ENCODE measurements at places on chromosomes 1 and 21. TPM values are rescaled to one million over a fixed set of nuclear protein-coding genes. Genes with fewer than 3 reads are reported as not detected.
A peak's percentile ranks its signal among the peaks of the same experiment; 100 is the strongest.

BMP8A gene
- total RNA-seq, result 2.9 TPM

SLC9C2 gene
- not detected for total RNA-seq

DNA sequence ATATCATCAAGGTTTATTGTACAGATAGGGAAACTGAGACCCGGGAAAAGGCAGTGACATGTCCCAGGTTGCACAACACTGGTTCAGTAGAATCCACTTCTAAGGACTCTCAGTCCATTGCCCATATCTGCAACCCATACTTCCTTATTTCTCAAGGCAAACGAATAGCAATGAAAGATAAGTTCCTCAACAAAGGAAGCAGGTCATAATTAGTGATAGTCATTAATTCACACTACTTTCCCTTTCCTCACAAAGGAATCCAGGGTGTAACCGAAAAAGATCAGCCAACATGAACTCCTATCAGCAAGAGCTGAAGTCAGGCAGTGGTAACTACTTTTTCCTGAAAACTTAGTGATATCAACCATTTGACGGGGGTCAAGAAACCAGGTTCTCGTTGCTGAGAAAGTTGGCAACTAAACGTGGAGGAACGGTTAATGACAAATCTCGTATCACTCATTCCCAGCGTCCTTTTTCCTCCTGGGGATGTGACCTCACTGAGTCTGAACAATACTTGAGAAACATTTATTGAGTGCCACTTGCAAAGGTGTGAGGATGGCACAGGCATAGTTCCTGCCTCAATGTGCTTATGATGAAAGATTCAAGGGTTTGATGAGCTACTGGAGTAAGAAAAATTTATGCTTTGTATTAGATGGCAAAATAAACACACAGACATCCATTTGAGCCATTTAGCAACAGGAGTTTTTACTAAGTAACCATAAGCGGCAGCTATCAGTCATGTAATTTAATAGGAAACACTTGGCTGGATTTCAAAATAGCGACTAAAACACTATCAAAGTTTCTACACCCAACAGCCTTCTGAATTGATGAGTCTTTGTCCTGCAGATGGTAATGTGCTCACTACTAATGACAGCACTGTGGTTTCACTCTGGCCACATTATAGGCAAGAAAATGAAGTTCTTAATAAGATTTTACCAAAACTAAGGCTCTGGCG is 82.3 kb downstream of the PLPP3 start:
- no peak overlapping the region for H3K27ac ChIP-seq
- H3K27me3 ChIP-seq, result no peaks in the 10 kb centered on the region
- H3K4me3 ChIP-seq, result no peak overlapping the region
- peak; percentile 65 for DNase-seq
- peaks cover 46% of the 10 kb centered on the region for H3K36me3 ChIP-seq

DNA sequence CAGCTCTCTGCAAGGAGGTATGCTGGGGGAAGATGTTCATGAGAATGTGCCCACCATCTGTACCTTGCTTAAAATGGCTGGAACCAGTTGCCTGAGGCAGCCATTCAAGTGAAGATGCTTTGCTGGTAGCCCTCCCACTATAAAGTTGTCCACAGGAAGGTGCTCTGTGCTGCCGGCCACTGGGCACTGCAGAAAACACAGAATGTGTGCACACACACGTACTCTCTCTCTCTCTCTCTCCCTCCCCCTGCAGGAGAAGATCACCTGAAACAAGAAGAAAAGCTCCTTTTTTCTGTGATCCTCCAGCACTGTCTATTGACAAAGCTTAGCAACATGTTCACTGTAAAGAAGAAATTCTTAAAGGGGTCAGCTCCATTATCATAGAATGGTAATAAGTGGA is 134.8 kb downstream of the PIGK start:
- H3K4me3 ChIP-seq, result no peak overlapping the region
- DNase-seq, result no peak
- H3K27me3 ChIP-seq, result no peaks in the 10 kb centered on the region
- H3K4me1 ChIP-seq, result no peaks in the 10 kb centered on the region
- no peak overlapping the region for H3K27ac ChIP-seq

MR1 gene
- 12.8 TPM for total RNA-seq

GRCh38 chr21:32884062-32884461 is 112.5 kb upstream of the PAXBP1 start:
- no peaks in the 10 kb centered on the region for H3K4me1 ChIP-seq
- no peak overlapping the region for H3K27ac ChIP-seq
- no peaks in the 10 kb centered on the region for H3K27me3 ChIP-seq
- DNase-seq, result no peak

USH2A gene
- total RNA-seq, result under 0.01 TPM

GRCh38 chr1:156860113-156860627 is 495 bp upstream of the NTRK1 start:
- no peaks in the 10 kb centered on the region for H3K36me3 ChIP-seq
- peaks cover 29% of the 10 kb centered on the region for H3K4me1 ChIP-seq
- H3K27ac ChIP-seq, result peak overlapping the region; percentile 62
- DNase-seq, result no peak

- H3K36me3 ChIP-seq, result no peaks in the 10 kb centered on the region
- no peak overlapping the region for H3K4me3 ChIP-seq
- DNase-seq, result no peak
- no peaks in the 10 kb centered on the region for H3K27me3 ChIP-seq
- peaks cover 51% of the 10 kb centered on the region for H3K4me1 ChIP-seq
- H3K27ac ChIP-seq, result peak overlapping the region; percentile 76
Observed at GRCh38 chr1:15417059-15417934, 7.6 kb downstream of the EFHD2 start.

DNA sequence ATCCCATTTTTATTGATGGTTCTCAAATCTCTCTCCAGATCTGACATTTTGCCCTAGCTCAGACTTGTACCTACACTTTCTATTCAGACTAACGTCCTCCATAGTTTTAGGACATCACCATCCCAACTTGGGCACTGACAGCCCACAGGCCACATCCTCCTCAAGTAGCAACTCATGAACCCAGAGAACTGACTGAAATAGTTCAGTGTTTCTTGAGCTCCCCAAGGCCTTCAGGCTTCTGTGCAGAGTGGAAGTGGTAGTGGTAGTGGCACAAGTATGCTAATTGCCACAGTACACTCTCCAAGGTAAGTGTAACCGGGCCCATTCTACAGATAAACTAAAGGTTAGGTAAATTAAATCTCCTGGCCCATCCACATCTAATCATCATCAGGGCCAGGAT is 112.6 kb downstream of the SLC45A1 start:
- H3K36me3 ChIP-seq, result no peaks in the 10 kb centered on the region
- H3K27me3 ChIP-seq, result no peaks in the 10 kb centered on the region
- no peak for DNase-seq
- H3K4me3 ChIP-seq, result no peak overlapping the region
- peaks cover 13% of the 10 kb centered on the region for H3K4me1 ChIP-seq
- no peak overlapping the region for H3K27ac ChIP-seq

RNU1-3 gene
- total RNA-seq, result 19,908 TPM

ACTN2 gene
- total RNA-seq, result 1.5 TPM

DNA sequence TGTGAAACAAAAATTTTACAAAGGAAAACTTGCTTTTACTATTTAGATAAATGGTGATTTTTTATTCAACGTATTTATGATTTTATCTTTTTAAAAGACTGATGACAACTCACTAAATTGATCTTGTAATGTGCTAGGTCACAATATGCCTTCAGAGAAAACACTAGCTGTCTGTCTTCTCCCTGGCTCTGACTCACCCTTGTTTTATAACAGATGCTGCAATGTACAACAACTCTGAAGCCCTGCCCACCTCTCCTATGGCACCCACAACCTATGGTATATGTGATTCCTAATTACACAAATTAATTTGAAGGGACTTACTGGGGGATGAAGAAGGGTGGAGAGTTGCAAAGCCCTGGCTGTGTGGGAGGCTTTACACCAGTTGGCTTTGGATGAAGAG is 24.7 kb upstream of the HSD17B7 start:
- no peak overlapping the region for H3K27ac ChIP-seq
- no peak overlapping the region for H3K4me3 ChIP-seq
- no peaks in the 10 kb centered on the region for H3K4me1 ChIP-seq
- H3K36me3 ChIP-seq, result no peaks in the 10 kb centered on the region
- H3K27me3 ChIP-seq, result no peaks in the 10 kb centered on the region

DNA sequence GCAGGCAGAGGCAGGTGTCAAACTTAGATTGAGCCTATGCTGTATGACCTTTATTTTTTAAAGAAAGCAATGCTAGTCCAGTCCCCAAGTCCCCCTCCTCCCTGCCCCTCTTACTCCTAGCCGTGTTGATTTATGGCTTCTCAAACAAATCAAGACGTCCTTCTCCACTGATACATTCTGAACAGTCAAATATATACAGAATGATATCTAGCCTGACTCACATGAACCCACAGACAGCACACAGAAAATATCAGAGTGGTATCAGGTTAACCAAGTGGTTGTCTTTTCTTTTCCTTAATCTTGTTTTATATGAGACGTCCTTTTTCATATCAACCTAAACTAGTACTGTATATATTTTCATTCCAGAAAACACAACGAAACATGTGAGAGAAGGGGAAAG is 13.4 kb downstream of the DAB1 start:
- DNase-seq, result no peak
- H3K4me3 ChIP-seq, result no peak overlapping the region
- H3K4me1 ChIP-seq, result no peaks in the 10 kb centered on the region
- H3K36me3 ChIP-seq, result no peaks in the 10 kb centered on the region
- H3K27ac ChIP-seq, result no peak overlapping the region

NFASC gene
- total RNA-seq, result 23.3 TPM

TSPEAR gene
- total RNA-seq, result not detected

S100A14 gene
- total RNA-seq, result 323 TPM

PRR9 gene
- total RNA-seq, result not detected

CDKN2C gene
- total RNA-seq, result 22.8 TPM

GRCh38 chr21:41709965-41710822 is 56.7 kb downstream of the RIPK4 start:
- no peak for DNase-seq
- peaks cover 19% of the 10 kb centered on the region for H3K4me1 ChIP-seq
- no peaks in the 10 kb centered on the region for H3K36me3 ChIP-seq
- no peak overlapping the region for H3K27ac ChIP-seq
- no peak overlapping the region for H3K4me3 ChIP-seq

DNA sequence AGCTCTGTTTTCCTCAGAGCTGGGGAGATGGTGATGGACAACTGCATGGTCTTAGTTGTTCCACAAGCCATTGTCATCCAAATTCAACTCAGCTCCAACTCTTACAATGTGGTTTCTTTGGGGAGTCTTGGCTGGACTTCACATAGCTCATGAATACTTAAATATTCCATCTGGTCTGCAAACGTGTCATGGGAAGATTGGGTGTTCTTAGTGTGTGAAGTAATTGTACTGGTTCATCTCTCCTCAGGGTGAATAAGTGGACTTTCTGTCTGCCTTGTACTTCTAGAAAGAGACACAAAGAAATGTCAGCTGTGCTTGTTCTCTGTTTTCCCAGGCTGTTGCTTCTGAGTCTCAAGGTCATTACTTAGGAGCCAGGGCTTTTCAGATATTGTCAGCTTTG is 106.6 kb downstream of the VPS13D start:
- no peak overlapping the region for H3K27ac ChIP-seq
- peaks cover 31% of the 10 kb centered on the region for H3K4me1 ChIP-seq
- H3K27me3 ChIP-seq, result no peaks in the 10 kb centered on the region
- no peak overlapping the region for H3K4me3 ChIP-seq
- H3K36me3 ChIP-seq, result peaks cover 19% of the 10 kb centered on the region

DNA sequence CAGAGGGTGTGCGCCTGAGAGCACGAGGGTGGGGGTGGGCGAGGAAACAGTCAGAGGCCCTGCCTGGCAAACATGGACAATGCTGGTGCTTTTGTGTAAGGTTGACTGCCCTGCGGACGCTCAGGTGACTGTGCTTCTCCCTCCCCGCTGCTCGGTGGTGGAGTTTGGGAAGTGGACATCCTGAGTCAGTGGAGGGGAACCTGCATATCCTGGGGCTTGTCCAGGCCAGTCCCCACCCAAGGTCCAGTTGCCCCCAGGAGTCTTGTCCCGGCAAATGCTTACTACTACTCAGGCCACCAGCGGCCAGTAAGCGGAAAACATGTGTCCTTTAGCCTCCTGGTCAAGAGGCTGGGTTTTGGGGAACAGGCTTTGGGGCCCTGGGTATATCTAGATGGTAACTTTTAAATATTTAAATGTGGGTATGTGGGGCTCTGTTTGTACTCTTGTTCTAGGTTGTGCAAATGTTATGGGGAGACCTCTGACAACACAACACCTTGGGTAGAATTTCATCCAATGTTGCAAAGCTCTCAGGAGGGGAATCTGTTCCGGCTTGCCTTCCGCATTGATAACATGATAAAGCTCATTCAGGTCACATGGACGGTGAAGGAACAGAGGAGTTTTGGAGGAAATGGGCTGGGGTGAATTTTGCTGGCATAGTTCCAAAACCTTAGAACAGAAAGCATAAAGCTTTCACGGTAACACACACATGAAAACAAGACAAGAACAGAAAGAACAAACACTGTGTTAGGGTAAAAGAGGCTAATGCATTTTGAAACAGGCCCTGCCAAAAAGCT is 364.9 kb downstream of the PRDM2 start:
- H3K4me1 ChIP-seq, result no peaks in the 10 kb centered on the region
- no peak overlapping the region for H3K27ac ChIP-seq
- DNase-seq, result no peak
- no peak overlapping the region for H3K4me3 ChIP-seq

DNA sequence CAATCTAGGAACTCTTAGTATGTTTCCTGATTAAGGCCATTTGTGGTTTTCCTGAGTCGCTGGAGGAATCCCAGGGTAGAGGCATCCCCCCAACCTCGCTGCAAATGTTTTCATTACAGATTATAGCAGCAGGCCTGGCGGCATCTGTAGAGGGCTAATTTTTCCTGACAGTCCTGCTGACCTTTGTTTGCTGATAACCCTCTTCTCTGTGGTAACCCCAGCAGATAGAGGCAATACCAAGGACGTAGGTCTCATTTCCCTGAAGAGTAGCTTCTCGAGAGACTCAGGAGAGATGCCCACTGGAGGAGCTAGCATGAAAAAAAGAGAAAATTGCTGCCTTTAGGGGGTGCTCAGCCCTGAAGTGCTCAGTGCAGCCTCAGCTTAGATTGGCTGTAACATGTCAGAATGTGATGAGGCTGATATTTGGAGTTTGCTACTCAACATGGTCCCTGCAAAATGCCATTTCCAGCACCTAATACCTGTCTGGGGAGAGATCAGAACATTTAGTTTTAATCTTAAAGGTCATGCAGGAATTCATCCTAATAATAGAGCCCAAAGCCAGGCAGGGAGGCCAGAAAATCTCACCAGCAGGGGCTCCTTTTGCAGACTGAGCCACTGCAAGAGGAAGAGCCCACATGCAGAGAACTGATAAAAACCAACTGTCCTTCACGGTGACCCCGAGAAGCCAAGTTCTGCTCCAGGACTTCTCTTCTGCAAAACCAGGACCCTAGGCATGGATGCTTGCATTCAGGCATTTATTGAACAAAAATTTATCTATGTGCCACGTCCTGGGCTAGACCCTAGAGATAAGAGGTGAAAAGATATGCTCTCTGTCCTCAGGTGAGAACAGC is 184.5 kb downstream of the KAZN start:
- H3K27ac ChIP-seq, result no peak overlapping the region
- no peak for DNase-seq
- H3K4me1 ChIP-seq, result no peaks in the 10 kb centered on the region
- H3K4me3 ChIP-seq, result no peak overlapping the region
- H3K27me3 ChIP-seq, result no peaks in the 10 kb centered on the region
